ENCODE measurements at places on chromosomes 12 and 14.

DNA sequence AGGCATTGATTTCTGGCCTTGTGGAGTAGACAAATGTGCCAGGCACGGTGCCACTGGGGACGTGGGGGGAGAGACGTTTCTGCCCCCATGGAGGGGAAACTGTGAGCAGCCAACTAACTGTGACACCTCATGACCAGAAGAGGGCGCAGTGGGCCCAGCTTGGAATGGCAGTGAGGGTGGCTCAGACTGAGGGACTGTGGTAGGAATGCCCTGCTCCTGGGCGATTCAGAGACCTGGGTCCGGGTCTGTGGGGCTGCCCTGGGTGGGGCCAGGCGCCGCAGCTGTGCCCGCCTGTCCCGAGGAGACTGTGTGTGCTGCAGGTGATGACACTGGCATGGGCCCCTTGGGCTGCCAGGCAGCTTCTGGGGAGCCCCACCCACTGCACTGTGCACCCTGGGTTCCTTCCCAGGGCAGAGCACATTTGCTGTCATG, 60.6 kb downstream of the SLC25A47 start:
- DNase-seq = peak; percentile 55

- DNase-seq = no peak
Measured at GRCh38 chr12:103698752-103699560, 111.9 kb downstream of the STAB2 start.

DNA sequence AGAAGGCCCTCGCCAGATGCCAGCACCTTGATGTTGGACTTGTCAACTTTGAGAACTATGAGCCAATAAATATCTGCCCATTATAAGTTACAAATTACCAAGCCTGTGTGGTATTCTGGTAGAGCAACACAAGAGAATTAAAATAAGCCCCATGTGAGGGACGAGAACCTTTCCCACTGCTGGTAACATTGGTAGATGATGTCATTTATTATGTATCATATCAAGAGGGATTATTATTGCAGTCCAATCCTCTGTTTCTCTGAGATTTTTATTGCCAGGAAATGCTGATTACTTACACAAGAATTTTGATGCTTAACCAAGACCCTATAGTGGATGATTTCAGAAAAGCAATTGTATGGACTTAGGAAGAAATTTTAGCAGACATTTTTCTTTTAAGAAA, 40.3 kb upstream of the SLC24A4 start:
- DNase-seq = no peak

- DNase-seq = no peak
Measured at GRCh38 chr14:101588286-101588975, 27.1 kb downstream of the DIO3 start.

DNA sequence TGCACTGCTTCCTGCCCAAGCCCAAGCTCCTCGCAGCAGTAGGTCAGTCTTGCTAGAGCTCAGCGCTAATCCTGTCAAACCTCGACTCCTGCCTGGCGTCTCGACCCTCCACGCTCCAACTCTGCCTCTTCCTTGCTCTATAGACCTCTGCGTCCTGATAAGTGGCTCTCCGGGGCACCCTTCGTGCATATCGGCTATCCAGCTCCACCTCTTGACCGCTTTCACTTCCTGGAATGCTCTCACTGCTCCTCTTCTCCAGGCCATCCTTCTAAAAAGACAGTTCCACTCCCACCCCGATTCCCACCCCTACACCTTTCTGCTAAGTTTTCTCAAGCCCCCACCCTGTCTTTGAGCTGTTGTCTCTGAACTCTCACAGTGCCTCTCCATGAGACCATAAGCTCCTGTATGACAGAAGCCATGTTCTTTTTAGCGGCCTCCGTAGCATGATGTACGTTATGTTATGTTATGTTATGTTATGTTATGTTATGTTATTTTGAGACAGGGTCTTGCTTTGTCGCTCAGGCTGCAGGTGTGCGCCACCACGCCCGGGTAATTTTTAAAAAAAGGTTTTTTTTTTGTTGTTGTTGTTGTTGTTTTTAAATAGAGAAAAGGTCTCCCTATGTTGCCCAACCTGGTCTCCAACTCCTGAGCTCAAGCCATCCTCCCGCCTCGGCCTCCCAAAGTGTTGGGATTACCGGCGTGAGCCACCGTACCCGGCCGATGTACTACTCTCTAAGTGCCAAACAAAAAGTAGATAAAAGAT, 601 bp downstream of the COX14 start:
- peak; percentile 45 for DNase-seq
